ENCODE measurements at places on chromosomes 2 and 18.
A peak's percentile ranks its signal among the peaks of the same experiment; 100 is the strongest.

DNA sequence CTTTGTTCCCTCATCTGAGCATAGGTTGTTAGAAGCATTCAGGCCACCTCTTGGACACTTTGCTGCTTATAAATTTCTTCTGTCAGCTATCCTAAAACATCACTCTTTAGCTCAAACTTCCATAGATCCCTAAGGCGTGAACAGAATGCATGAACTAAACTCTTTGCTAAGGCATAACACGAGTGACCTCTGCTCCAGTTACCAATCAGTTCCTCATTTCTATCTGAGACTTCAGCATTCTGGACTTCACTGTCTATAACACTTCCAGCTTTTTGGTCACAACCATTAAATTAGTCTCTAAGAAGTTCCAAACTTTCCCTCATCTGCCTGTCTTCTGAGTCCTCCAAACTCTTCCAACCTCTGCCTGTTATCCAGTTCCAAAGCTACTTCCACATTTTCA, 8.3 kb upstream of the VWA3B start:
- DNase-seq = no peak

GRCh38 chr18:30487962-30488361, 554.6 kb downstream of the DSC3 start:
- DNase-seq = no peak

GRCh38 chr2:239354132-239354790, 46.6 kb downstream of the HDAC4 start:
- DNase-seq = no peak

DNA sequence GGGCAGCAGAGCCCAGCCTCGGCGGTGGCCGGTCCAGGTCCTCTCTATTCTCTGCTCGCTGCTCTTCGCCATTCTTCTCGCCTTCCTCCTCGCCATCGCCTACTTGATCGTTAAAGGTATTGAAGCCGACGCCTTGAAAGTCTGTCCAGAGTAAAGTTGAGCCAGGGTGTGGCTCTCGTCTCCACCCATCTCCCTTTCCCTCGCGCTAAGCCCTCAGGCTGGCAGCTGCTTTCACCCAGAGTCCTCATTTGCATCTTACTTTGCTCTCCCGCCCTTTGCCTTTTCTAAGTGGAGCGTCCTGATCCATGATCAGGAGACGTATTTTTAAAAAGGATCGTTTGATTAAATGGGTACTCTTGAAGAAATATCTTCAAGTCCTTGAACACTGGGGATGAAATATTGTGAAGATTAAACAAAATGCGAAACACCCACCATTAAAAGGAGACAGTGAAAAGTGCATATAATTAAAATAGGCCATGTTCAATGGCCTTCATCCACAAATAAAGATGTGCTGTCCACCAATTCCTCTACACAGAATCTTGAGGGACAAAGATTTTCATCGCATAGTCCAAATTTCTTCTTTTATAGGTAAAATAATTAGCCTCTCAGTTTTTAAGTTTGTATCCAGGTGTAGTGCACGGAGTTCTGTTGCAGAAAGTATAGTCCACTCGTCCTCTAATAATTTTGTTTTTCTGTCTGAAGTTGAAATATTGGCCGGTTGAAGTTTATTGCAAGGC, 657 bp downstream of the ARL6IP6 start:
- peak; percentile 68 for DNase-seq

GRCh38 chr18:9613550-9614400, 584 bp downstream of the PPP4R1 start:
- DNase-seq = peak; percentile 57

- DNase-seq = no peak
Measured at GRCh38 chr2:143296089-143296488, 166.9 kb downstream of the ARHGAP15 start.

- DNase-seq = no peak
Measured at GRCh38 chr2:10265329-10266132, 37.2 kb upstream of the HPCAL1 start.

GRCh38 chr2:215746226-215746886, 267.0 kb downstream of the MREG start:
- no peak for DNase-seq

Measured in kidney tubule cell (primary cell).